Activated CD4-positive, alpha-beta T cell treated with anti-CD3 and anti-CD28 coated beads, Interleukin-2, amount 50 U/mL, for 1 hour (primary cell): ENCODE measurements at places on chromosomes 7 and 10.

- DNase-seq = no peak
Measured at GRCh38 chr10:30170814-30171213, 111.4 kb upstream of the JCAD start.

GRCh38 chr7:151675196-151675920 is 155.7 kb upstream of the RHEB start:
- DNase-seq = no peak

DNA sequence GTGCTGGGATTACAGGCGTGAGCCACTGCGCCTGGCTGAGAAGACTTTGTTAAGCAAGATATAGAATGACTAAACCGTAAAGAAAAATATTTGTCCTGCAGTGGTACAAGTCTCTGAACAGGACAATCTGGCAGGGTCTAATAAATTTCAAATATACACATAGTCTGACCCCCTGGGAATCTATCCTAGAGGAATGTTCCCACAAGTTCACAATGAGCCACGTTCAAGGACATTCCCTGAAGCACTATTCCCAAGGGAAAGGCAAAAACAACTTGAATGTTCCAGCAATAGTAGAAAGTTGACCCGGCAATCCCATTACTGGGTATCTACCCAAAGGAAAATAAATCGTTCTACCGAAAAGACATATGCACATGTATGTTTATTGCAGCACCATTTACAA is 82.0 kb downstream of the HIP1 start:
- DNase-seq = no peak

GRCh38 chr7:111140091-111140865 is 49.4 kb downstream of the LRRN3 start:
- DNase-seq = no peak

- no peak for DNase-seq
Measured at GRCh38 chr7:154388412-154388811, 336.2 kb downstream of the DPP6 start.

- DNase-seq = no peak
Measured at GRCh38 chr10:132641966-132642731, 104.6 kb downstream of the INPP5A start.

DNA sequence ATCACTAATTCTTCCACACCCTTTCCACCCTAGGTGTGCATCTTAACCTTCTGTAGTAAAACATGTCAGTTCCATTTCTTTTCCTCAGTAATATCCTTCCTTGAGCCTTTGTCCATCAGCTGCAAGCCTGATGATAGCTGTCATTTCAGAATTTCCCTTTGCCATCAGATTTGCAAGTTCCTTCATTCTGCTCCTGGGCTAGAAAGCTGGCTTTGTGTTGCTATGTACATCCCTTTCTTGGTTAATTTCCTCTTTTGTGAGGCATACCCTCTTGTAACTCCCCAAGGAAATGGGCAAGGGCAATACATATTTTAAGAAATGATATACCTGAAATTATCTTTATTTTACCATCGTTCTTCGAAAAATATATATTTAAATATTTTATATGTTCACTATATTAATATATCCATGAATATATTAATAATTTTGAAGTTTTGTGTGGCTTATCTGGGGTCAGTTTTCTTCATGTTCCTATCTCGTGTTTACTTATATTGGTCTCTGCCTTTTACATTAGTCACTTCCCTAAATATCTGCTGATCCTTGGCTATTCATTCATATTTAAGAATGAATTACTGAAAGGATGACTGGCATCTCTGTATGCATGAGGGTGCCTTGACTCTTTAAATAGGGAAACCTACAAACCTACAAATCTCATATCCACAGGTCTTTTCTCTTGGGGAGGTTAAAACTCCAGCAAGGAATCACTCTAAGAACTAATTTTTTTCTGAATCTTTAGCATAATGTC is 143.8 kb downstream of the ZNF22 start:
- DNase-seq = no peak

- no peak for DNase-seq
Measured at GRCh38 chr7:4919969-4920766, 36.7 kb upstream of the RADIL start.

- no peak for DNase-seq
Measured at GRCh38 chr10:62613424-62613823, 191.1 kb upstream of the ADO start.

DNA sequence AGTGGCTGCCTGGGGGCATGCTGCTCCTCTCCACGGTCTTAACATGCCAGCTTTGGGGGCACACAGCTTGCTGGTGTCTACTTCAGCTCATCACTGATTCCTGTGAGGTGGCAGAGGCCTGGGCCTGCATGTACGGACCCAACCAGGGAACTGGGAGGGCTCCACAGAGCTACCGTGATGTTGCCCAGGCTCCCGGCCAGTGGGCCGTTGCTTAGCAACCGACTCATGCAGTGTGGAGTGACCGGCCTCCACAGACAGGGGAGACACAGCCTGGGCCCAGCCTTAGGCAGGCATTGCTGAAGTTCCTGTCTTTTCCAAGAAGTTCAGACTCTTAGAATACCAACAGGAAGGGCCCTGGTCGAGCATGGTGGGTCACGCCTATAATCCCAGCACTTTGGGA is 25.8 kb upstream of the SH2B2 start:
- no peak for DNase-seq

DNA sequence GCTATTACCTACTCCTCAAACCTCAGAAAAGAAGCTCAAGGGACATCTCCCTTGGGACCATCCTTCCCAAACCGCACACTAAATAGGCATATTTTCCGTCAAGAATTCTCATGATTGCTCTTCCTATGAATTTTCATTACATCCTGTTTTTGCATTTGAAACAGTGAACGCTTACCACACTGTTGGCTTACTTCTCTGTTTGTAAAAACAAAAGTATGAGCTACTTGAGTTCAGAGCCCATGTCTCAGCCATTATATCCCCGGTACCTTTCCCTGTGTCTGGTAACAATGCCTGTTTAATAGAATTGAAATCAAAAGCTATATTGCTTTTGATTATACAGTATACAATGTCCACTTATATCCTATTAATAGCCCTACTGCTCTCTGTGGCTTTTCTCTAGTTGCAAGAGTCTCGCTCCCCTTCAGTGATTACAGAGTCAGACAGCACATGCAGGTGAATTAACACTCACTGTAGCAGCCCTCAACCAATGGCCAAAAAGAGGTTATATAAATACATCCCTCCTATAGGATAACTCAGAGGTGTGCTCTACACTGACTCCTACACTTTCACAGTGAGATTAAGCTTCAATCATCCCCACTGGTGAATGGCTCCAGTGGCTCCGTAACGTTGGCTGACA is 264.4 kb downstream of the SORCS1 start:
- no peak for DNase-seq

DNA sequence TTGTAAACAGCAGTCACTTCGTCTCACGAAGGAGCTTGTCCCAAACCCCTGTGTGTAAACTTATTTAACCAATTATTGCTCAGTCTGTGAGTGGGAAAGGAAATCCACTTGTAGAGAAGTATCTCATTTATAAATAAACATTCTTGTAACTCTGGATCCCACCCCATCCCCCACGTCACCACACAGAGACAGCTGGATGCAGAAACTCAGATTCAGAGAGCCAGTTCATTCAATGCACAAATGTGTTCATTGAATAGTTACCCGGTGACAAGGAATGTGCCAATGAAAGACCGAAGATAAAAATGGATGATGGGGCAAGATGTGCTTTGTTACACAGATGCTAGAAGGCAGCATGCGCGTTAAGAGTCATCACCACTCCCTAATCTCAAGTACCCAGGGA is 8.3 kb upstream of the OCM start:
- DNase-seq = no peak

- DNase-seq = no peak
Measured at GRCh38 chr7:36155811-36156361, 2.8 kb downstream of the EEPD1 start.

GRCh38 chr10:112446055-112446854 is 459 bp downstream of the ZDHHC6 start:
- no peak for DNase-seq

DNA sequence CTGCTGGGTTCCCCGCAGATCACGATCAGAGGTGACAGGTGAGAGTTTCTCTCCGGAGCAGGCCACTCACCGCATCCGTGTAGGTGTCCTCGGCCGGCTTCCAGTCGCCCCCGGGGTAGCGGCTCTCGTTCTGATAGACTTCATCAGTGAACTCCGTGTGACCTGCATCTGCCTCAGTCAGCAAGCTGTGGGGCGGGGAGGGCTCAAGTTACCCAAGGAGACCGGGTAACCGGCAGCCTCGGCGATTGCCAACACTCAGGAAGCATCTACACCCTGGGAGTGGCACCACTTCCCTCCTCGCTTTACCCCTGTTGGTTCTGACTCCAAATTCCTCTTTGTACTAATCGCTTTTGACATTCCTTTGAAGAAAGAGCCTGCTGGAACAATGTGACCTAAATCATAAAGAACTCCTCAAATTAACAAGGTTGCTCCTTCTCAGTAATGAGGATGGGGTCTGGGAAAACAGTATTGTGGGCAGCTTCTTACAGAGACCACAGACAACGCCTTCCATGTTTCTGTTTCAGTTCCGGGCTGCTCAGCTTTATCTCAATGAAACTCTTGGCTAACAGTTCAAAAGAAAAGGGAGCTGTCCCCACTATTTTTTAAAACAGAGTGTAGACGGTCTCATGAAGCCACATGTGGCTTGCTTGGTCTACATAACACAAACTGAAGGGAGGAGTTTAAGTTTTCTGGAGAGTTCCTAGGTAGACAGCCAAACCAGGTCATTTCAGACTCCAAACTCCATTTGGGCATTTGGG is 118.1 kb downstream of the MYOF start:
- DNase-seq = no peak

DNA sequence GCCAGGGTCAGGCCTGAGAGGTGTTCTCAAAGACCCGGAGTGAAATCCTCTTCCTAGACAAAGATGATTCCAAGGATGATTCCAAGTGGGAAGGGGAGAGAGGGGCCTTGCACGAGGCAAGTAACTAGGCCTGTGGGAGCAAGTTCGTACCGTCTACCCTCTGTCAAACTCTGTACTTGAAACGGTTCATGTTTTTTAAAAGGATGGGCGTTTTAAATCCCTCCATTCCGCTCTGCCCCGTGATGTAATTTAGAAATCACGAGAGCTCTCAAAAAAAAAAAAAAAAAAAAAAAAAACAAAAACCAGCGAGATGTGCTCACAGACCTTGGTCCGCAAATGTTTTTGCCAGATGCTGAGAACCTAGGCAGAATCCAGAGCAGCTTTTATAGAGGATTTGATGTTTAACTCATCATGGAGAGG is 114.7 kb upstream of the CARD11 start:
- DNase-seq = no peak

DNA sequence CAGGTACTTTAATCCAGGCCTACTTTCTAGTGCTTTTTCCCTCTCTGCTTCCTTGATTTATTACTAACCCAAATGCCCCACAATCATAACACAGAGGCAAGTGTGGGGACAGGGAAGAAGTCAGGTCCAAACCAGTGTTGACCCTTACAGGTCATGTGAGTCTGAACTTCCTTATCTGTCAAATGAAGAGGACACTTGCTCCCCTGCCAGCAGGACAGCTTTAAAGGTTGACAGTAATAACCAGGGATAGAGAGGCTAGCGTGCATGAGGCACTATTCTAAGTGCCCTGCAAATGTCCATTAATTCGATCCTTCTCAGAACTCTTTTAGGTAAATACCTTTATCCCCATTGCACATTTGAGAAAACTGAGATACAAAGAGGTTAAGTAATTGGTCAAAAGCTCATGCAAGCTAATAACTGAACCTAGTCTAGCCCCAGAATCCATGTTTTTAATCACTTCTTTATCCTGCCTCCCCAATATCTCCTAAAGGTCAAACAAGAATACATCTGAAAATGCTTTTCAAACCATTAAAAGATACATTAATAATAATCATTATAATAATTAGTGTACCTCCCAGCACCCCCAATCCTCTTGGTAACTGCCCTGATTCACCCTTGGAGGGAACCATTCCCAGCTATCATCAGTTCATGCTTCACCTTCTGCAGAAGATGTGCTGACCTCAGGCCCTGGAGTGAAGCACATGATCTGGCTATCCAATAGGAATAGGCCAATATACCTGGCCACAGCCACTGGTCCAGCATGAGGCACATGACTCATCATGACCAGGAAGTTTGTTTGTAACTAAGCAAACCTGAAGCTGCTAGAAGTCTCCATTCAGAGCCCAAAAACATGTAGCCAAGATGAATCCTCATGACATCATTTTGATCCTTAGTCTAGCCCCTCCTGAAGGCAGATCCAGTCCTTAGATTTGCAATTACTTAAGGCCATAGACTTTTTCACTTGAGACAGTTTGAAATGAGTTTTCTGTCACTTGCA is 40.7 kb downstream of the SGMS1 start:
- DNase-seq = no peak

- no peak for DNase-seq
Measured at GRCh38 chr10:81961451-81962184, 86.6 kb downstream of the NRG3 start.

DNA sequence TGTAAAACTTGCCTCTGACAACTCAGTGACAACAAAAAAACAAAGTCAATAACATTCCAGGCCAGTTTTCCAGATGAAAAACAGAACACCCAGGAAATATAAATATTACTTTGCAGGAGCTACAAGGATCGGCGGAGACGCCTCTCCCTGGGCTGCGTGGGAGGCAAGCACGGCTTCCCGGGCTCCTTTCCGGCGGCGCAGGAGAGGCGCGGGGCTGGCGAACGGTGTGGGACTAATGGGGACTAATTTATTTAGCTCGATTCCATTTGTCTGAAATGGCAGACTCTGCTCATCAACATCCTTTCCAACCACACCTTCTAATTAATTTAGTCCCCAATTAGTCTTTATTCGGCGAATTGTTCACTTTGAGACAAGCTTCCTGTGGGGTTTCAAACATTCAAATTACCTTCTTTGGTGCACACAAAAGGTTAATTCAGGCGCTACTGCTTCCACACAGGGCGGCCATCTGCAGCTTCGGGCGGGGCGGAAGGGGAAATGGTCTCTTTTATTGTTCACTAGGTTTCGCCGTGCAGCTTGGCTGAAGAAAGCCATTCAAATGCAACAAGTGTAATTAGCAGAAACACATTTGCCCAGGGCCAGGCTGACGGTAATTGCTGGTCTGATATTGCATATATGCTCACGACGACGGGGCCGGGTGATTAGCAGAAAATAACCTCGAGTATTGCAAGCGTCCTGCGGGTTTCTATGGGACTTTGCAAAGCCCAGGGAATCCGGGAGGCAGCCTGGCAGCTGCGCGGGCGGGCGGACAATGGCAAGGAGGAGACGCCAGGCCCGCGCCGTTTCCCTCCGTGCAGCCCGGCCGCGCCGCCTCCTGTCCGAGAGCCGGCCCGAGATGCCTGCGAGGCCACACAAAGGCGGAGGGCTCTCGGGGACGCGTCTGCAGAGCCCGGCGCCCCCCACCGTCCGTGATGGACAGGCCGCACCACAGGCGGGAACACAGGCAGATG is 270.1 kb downstream of the PTPRN2 start:
- no peak for DNase-seq

GRCh38 chr10:67612577-67613537 is 83.1 kb downstream of the CTNNA3 start:
- DNase-seq = peak; percentile 36

DNA sequence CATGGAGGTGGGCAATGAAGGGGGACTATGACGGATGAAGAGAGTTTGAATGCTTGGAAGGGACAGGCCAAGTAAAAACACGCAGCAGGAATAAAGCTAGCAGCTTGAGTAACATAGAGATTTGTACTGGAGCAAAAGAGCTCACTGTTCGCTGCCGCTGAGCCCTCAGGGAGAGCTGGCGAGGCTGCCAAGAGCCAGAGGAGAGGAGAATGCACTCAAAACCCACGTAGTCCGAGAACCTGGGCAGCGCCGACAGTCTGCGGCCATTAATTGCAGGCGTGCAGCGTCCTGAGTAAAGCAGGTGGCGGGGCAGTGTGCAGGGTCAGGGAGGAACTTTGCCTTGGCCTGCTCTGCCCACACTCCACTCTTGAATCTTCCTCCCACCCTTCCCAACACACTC is 68.2 kb downstream of the SLC37A3 start:
- DNase-seq = no peak
